ENCODE measurements at places on chromosomes 5 and 9.

DNA sequence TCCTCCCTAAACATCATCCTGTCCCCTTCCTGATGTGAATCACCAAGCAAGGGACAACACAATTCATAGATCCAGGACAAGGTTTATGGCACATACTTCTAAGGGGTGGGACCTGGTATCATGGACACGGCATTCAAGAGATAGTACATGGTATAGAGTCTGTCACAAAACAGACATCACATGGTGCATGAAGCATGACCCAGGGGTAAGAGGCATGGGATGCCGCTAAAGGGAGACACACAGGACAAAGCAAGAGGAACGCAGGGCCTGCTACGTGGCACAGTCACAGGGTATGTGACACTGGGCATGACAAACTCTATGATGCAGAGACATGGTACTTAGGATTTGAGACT lies 20.7 kb downstream of the GSN start:
- no peak for DNase-seq

GRCh38 chr9:92474587-92474986 lies 7.7 kb downstream of the ASPN start:
- no peak for DNase-seq

- no peak for DNase-seq
Observed at GRCh38 chr5:56291661-56292374, 58.7 kb upstream of the ANKRD55 start.

- DNase-seq = no peak
Observed at GRCh38 chr9:87722393-87723088, 3.4 kb upstream of the CTSL start.

DNA sequence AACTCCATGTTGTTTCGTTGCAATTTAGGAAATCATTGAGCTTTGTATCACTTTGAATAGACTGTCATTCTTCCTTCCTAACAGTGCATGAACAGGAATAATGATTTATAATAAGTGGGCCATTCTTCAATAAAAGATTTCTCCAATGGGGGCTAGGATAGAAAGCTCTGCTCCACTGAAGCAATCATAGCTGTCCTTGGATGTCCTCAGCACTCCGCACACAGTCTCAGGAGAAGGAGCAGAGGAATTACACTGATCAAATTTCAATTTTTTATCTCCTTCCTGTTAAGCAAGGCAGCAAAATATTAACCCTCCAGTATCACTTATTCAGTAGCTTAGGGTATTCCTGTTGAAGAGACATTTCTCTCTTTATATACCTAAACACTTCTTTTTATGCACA lies 532.7 kb upstream of the ST8SIA4 start:
- no peak for DNase-seq

DNA sequence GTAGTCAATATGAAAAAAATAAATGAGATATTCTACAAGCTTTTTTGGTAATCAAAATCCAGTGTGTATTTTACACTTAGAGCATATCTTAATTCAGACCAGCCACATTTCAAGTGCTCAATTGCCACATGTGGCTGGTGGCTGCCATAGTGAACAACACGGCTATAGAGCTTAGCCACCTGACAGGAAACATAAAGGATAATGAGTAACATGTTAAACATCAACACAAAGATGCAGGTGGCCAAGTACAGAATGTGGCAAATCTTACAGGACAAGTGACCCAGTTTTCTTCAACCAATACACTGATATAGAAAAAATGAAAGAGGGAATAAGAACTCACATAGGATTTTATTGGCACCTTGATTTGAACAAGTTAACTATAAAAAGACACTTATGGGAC lies 61.4 kb downstream of the KIF24 start:
- DNase-seq = no peak

- no peak for DNase-seq
Observed at GRCh38 chr9:6955251-6955921, 197.6 kb downstream of the KDM4C start.

- peak; percentile 7 for DNase-seq
Observed at GRCh38 chr9:134570151-134570621, 71.4 kb upstream of the COL5A1 start.

DNA sequence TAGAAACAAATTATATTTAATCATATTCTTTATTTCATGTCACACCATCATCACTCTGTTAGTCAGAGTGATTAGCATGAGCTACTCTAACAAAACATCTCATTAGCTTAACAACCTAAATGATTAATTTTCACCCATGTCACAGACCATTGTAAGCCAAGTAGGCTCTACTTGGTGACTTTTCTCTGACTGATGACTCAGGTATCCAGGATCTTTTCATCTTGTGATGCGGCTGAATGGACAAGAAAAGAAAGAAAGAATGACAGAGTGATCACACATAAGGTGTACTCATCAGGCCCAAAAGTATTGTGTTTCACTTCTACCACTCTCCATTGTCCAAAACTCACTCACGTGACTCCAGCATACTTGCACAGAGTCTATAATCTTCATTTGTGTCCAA lies 299.3 kb downstream of the ANXA1 start:
- no peak for DNase-seq

Data from stimulated activated CD8-positive, alpha-beta memory T cell treated with anti-CD3 and anti-CD28 coated beads, Interleukin-4, amount 100 ng/mL, for 48 hours (primary cell).